ENCODE measurements at places on chromosomes 7 and 10.

GRCh38 chr7:71735961-71736556, 604.1 kb downstream of the GALNT17 start:
- DNase-seq = peak; percentile 82

- no peak for DNase-seq
Measured at GRCh38 chr7:537911-538634, 18.4 kb upstream of the PDGFA start.

GRCh38 chr10:110609605-110610004, 34.5 kb upstream of the RBM20 start:
- peak; percentile 83 for DNase-seq

- no peak for DNase-seq
Measured at GRCh38 chr10:132878091-132878729, 64.2 kb downstream of the CFAP46 start.

- DNase-seq = no peak
Measured at GRCh38 chr7:152636441-152636840, 39.5 kb downstream of the XRCC2 start.

DNA sequence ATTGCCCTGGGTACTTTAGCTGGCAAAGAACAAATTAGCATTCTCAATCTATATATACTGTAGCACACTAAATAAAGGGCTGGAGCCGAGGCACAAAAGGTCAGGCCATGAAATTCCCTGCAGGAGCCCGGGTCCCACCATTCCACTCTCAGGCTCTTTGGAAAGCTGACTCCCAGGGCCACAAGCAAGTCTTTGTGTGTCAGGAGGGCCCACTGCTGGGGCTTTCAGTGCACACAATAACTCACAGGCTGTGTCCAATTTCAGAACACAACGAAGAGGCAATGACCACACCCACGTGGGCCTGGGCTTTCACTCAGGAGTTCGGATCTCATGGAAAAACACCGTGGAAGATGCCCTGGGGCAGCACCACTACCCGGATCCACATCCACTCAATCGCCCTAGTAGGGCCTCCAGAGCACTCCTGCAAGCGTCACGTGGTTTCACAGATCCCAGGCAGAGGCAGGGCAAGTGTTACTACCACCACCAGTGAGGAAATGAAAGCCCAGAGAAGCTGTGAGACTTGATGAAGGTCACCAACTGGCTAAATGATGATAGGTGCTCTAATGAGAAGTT, 60.3 kb downstream of the COBL start:
- no peak for DNase-seq

DNA sequence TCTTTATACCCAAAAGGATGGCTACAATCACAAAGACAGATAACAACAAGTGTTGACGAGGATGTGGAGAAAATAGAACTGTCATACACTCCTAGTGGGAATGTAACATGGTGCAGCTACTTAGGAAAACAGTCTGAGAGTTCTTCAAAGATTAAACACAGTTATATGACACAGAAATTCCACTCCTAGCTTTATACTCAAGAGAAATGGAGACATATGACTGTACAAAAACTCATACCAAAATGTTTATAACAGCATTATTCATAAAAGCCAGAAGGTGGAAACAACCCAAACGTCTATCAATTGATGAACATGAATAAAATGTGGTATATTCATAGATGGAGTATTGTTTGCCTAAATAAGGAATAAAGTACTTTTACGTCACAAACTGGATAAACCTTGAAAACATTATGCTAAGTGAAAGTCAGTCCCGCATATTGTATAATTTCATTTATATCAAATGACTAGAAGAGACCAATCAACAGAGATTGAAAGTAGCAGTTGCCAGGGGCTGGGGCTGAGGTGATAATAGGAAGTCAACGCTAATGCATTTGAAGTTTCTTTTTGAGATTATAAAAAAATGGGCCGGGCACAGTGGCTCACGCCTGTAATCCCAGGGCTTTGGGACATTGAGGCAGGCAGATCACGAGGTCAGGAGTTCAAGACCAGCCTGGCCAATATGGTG, 61.6 kb upstream of the SRPK2 start:
- no peak for DNase-seq

Data from NCI-H2171 treated with DMSO at 0.1 percent for 48 hours (cell line).